ENCODE measurements at places on chromosomes 12 and 14. TPM values are rescaled to one million over a fixed set of nuclear protein-coding genes. Genes with fewer than 3 reads are reported as not detected.

RASSF9 gene
- not detected for total RNA-seq

LTBR gene
- total RNA-seq: 1.5 TPM

CLEC2B gene
- 13.7 TPM for total RNA-seq

GRCh38 chr14:86057018-86057667, 527.2 kb downstream of the FLRT2 start:
- DNase-seq: peak; percentile 35

- no peak for DNase-seq
Observed at GRCh38 chr14:79253576-79253975, 957.7 kb downstream of the DIO2 start.

NFATC4 gene
- not detected for total RNA-seq

- DNase-seq: no peak
Observed at GRCh38 chr12:27277846-27278260, 33.8 kb downstream of the STK38L start.

DNA sequence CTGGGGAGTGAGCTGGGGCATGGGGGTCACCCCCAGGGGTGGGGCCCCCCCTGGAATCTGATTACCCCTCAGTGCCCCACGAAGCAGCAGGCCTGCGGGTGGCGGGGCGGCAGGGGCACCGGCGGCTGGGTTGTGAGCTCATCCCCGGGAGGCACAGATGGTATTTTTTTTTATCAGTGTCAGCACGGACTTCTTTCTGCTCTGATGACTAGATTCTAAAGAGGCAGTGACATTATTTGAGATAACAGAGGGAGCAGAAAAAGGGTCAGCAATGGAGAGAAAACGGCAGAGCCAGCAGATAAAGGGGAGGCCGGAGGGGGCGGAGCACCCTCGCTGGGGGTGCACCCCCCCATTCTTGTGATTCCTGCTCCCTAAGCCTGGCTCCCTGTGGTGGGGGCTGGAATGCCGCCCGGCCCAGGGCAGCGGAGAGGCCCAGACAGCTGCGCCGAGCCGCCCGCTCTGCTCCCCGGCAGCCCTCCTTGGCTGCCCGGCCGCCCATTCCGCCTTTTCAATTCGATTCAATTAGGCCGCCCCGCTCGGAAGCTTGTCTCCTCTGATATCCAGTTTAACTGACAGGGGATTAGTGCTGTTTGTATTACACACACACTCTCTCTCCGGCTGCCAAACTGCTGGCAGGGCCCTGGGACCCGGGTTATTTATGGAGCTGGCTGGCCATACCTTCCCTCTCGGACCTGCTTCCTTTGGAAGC, 32.9 kb downstream of the MVK start:
- no peak for DNase-seq

DNA sequence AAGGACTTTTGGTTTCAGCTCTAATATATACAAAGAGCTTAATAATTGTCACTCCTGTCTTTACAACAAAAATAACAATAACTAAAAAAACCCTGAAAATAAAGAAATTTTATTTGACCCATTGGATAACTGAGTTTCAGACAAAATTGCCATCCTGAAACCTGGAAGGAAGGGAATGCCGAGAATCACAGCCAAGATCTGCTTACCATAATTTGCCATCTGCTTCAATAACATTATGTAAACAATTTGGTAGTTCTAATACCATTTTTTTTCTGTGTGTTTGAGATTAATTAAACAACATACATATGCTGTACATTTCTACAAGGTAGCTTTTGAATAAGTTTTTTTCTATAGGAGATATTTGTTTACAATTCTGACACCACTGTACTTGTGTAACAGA, 596.3 kb upstream of the MGAT4C start:
- DNase-seq: no peak

- DNase-seq: no peak
Observed at GRCh38 chr14:34593740-34594375, 36.1 kb downstream of the SNX6 start.

BICDL1 gene
- total RNA-seq: 155 TPM

GRCh38 chr14:32197919-32198318, 3.9 kb upstream of the RNU6-7 start:
- DNase-seq: peak; percentile 39

DNA sequence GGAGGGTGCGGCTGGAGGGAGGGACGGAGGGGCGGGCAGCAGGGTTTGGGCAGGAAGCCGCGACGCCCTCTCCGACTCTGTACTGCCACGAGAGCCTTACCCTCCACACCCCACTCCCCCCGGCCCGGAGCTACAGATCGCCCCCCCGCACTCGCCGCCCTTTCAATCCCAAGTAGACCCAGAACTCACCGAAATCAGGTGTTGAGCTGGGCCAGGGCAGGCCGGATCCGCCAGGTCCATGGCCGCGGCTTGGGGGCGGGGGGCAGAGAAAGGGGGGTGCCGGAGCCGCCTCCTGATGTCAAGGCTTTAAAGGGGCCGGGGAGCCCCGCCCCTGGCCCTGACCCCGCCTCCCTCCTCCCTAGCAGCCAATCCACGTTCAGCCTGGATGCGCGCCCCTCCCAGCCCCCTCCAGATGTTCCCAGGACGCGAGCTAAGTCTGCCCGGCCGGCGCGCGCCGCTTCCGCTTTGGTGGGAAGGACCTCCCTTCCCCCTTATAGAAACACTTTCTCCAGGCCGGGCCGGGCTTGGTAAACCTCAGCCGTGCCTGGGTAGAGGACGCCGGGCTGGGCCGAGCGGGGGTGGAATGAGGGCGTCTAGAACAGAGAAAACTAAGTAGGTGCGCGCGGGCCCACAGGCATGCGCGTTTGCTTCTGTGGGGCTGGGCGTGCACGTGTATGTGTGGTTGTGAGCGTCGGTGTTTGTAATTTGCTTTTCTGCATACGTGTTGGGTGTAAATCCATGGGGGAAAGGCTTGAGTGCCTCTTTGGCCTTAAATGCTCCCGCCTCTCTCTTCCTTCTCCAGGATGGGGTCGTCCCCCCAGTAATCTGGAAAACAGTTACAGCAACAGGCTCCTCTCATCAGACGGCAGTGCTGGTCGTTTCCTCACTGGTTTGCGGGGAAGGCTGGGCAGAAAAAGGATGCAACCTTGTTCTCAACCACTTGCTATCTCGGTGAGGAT, at the start of gene NCKAP5L:
TSS of gene NCKAP5L (minus strand) at position 281 of the 959 bp plus-strand sequence. CDS start 24,369 bp downstream, outside the sequence.
- peak; percentile 96 for DNase-seq

All from activated CD4-positive, alpha-beta memory T cell treated with anti-CD3 and anti-CD28 coated beads for 36 hours (primary cell).